ENCODE measurements at places on chromosomes 1 and 21.
A peak's percentile ranks its signal among the peaks of the same experiment; 100 is the strongest.

DNA sequence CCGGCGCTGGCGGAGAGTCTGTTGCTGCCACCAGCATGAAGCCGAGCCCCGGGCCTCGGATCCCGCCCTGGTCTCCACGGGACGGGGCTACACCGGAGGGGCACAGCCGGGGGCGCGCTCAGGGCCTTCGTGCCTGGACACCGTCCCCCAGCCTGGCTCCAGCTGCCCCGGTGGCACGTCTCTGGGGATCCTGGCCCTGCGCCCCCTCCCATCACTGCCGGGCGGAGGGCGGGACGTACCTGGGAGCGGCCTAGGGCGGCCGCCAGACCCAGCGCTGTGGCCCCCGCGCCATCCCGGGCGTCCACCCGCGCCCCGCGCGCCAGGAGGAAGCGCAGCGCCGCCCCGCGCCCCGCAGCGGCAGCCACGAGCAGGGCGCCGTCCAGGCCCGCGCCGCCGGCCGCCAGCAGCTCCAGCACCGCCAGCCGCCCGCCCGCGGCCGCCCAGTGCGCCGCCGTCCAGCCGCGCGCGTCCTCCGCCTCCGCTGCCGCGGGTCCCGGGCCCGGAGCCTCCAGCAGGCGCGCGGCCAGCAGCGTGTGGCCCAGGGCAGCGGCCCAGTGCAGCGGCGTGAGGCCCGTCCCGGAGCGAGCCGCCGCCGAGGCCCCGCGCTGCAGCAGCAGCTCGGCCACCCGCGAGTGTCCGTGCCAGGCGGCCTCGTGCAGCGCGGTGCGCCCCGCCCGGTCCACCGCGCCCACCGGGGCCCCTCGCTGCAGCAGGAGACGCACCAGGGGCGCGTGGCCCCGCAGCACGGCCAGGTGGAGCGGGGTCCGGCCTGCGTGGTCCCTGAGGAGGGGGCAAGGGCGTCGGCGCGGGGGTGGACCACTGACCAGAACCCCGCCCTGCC, 1.0 kb downstream of the ANKRD65 start:
- DNase-seq = peak; percentile 33

DNA sequence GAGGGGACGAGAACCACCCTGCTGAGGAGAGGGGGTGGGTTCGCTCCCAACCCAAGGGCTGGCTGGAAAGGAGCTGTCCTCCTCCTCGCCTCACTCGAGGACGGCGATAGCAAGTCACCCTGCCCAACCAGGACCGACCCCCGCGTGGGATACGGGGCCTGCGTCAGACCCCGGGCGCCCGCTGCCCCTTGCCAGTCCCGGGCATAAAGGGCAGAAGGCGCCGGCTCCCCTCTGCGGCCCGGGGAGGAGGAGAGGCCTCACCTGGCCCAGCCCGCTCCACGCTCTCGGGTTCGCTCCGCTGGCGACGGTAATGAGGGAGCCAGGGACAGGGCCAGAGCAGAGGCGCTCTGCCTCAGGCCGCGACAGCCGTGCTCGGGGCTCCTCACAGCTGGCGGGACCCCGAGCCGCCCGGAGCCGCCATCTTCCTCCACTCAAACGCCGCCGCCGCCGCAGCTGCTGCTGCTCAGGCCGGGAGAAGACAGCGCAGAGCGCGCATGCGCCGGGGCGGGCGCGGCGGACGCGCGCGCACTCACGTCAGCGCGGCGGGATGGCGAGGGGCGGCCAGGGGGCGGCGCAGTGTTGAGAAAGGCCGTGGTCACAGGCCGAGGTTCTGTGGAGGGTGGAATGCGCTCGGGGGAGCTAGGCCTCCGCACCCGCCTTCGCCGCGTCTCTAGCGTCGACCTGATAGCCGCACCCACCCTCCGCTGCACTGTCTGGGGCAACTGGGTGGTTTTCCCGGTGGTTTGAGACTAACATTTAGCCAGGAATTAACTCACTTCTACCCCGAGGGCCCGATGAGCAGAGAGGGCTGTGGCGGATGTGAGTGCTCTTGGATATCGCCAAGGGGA, at the start of gene FBXO42:
FBXO42 (minus strand) TSS at position 487 of the 848 bp plus-strand sequence. CDS start 37,062 bp downstream, outside the sequence.
- peak; percentile 88 for DNase-seq

DNA sequence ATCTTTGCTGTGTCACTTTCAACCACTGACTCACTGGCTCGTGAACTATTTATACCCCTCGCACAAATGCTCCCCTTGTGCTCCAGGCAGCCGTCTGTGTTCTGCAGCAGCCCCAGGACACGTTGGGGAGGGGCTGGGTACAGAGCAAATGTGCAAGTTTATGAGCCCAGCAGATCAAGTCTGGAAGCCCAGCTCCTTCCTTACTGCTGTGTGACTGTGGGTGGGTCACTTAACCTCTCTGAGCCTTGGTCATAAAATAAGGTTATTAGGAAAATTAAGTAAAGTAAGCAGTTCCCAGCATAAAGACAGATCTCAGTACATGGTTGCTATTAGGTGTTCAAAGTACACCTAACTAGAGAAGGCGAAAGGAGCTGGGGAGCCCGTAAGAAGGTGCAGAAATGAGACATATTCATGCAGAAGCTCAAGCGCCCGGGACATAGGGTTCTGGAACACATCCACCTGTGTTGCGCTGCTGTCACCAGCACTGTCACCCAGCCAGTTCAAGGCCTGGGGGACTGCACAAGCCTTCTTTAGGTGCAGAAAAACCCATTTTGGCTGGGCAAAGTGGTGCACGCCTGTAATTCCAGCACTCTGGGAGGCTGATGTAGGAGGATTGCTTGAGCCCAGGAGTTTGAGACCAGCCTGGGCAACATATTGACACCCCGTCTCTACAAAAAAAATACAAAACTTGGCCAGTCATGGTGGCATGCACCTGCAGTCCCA, 13.8 kb downstream of the EFHD2 start:
- DNase-seq = no peak

DNA sequence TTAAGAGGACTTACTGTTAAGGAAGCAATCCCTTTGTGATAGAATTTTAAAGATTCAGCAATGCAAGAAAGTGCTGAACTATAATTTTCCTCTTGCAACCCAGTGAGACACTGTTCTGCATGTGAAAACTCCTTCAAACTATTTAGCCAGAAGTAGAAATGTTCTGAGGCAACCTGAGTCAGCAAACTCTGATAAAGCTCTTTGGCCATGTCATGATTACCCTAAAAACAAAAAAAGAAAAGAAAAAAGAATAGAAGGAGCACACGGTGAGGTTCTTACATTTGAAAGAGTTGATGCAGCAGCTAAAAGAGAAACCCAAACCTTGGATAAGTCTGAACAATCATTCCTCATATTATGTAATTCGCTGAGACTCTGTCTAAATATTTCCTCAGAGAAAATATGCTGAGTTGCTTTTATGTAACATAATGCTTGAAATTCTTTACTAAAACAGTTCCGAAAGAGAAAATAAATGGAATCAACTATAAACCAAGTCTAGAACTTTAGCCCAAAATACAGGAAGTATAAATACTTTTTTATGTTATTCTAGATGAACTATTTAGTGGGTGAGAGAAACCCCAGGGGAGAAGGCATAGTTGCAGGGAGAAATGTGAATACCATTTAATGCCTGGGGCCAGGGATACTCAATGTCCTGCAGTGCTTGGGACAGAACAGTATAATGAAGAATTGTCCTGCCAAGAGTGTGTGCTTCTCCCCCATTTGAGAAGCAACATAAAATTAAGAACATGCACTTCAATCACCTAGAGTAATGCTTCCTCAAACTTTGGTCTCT, 60.0 kb downstream of the INTS7 start:
- DNase-seq = peak; percentile 41

- DNase-seq = no peak
Observed at GRCh38 chr1:231990388-231990787, 363.8 kb downstream of the DISC1 start.

- no peak for DNase-seq
Observed at GRCh38 chr1:221779771-221780170, 37.9 kb upstream of the DUSP10 start.

DNA sequence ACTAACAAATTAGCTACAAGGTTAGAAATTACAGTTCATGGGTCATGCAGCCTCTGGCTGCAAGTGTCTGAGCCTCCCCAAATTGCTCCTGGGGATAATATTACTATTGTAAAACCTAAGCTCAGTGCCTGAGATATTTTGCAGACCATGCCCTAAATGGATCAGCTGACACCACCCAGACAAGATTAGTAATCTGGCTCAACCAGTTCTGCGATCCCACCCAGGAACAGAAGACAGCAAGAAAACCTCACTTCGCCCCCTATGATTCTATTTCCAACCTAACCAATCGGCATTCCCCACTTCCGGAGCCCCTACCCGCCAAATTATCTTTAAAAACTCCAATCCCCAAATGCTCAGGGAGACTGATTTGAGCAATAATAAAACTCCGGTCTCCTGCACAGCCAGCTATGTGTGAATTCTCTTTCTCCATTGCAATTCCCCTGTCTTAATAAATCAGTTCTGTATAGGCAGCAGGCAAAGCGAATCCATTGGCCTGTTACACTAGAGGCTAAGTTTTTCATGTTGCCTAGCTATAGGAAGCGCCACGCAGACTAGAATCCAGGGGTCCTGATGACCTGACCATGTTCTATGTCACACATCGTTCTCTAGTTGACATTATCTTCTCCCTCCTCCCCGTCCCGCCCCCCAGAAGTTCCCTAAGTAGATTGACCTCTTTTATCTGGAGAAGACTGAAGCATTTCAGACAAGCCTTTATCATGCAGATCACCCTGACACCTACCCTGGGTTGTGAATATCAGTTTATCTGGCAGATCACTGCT, 22.4 kb upstream of the ZFYVE9 start:
- no peak for DNase-seq

DNA sequence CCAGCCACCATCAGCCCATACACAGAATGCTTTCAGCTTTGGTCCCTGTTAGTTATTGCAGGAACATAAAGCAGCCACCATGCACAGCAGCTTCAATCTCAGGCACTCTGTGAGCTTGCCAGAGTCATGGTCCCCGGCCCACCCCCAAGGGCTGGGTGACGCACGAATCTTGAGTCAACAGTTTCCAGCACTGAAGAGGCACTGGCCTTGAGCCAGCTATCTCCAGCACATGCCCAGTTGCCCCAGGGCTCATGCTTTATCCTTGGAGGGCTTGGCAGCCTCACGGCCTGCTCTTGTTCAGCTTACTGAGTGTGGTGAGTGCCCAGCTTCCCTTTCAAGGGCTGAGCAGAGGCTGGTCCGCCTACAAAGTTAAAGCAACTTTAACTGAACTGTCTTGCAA, 200.7 kb upstream of the RAB4A start:
- DNase-seq = peak; percentile 61

- DNase-seq = no peak
Observed at GRCh38 chr1:23531562-23532094, 595 bp upstream of the E2F2 start.

- peak; percentile 68 for DNase-seq
Observed at GRCh38 chr1:21647431-21648351, 21.5 kb downstream of the RAP1GAP start.

DNA sequence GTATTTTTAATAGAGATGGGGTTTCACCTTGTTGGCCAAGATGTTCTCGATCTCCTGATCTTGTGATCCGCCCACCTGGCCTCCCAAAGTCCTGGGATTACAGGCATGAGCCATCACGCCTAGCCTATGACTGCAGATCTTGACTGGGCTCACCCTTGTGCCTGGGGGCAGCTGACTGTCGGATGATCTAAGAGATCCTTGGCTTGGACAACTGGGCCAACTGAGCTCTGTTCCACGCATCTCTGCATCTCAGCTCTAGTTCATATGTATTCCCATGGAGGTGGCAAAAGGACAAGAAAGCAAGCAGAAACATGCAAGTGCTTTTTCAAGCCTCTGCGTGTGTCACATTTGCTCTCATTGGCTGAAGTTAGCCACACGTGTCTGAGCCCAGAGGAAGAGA, 75.8 kb upstream of the SELENON start:
- no peak for DNase-seq

- no peak for DNase-seq
Observed at GRCh38 chr1:83761167-83762038, 237.5 kb downstream of the TTLL7 start.

DNA sequence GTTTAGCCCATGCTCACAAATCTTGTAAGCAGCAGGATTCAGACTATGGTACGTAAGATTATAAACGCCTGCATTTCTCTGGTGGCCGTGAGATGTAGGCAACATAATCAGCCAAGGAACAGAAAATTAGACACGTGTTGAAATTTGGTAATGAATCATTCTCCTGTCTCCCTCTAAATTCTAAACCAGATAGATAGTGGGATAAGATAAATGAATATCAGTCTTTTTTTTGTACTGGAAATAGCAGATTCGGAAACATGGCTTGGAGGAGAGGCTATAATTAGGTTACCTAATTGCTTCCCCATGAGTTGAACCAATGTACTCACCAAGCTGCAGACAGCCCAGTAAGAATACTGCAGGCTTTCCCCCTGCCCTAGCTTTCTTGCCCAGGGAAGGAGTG, 172.3 kb downstream of the TGFB2 start:
- no peak for DNase-seq

DNA sequence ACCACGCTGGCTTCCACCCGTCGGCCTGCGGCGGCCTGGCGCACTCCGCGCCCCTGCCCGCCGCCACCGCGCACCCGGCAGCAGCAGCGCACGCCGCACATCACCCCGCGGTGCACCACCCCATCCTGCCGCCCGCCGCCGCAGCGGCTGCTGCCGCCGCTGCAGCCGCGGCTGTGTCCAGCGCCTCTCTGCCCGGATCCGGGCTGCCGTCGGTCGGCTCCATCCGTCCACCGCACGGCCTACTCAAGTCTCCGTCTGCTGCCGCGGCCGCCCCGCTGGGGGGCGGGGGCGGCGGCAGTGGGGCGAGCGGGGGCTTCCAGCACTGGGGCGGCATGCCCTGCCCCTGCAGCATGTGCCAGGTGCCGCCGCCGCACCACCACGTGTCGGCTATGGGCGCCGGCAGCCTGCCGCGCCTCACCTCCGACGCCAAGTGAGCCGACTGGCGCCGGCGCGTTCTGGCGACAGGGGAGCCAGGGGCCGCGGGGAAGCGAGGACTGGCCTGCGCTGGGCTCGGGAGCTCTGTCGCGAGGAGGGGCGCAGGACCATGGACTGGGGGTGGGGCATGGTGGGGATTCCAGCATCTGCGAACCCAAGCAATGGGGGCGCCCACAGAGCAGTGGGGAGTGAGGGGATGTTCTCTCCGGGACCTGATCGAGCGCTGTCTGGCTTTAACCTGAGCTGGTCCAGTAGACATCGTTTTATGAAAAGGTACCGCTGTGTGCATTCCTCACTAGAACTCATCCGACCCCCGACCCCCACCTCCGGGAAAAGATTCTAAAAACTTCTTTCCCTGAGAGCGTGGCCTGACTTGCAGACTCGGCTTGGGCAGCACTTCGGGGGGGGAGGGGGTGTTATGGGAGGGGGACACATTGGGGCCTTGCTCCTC, 1.9 kb downstream of the OLIG2 start:
- no peak for DNase-seq

GRCh38 chr1:239308701-239309333, 77.6 kb upstream of the CHRM3 start:
- DNase-seq = peak; percentile 13

GRCh38 chr1:47681735-47682134, 243.9 kb downstream of the FOXD2 start:
- DNase-seq = no peak

DNA sequence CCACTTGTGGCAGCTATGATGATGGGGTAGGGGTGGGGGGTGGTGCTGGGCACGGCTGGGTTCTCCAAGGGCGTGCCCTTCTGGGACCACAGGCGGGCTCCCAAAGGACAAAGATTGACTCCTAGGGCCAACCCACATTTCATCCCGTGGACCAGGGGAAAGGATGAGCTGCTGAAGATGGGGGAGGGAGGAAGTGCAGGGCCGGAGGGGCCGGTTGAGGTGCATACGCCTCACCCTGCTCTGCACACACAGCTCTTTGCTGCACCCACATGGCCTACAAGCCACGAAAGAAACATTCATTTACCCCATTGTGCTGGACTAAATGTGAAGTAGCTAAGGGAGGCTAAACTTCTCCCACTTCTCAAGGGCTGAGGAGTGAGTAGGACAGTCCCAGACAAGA, 34.2 kb upstream of the GNPAT start:
- peak; percentile 41 for DNase-seq

GRCh38 chr1:232423591-232423990, 206.3 kb downstream of the SIPA1L2 start:
- DNase-seq = peak; percentile 31
